ENCODE measurements at places on chromosomes 5 and 9.

- DNase-seq: no peak
These were observed 24.4 kb downstream of the ERAP1 start for GRCh38 chr5:96783326-96783725.

- no peak for DNase-seq
These were observed 145.7 kb upstream of the DAB2 start for GRCh38 chr5:39570403-39571027.

DNA sequence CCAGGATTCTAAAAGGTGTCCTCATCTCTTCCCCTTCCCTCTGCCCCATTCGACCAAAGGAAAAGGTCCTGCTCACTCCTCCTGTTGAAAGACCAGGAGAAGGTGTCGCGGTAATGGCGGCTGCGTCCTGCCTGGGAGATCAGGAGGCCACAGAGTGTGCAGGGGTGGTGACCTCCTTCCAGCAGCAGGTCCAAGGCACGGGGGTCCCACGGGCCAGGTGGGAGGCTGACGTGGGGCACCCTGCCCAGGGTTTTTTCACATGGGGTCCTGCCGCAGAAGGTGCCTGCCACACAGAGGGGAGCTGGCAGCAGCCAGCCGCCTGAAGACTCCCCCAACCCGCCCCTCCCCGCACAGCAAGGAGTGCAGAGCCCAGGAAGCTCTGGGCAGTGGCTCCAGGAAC is 22.2 kb upstream of the ADAMTS2 start:
- no peak for DNase-seq

GRCh38 chr9:83503866-83504265 is 34.3 kb downstream of the FRMD3 start:
- no peak for DNase-seq
